ENCODE measurements at places on chromosomes 1 and 21. TPM values are rescaled to one million over a fixed set of nuclear protein-coding genes. Genes with fewer than 3 reads are reported as not detected.

GRCh38 chr1:209104646-209105045, 478.9 kb upstream of the CAMK1G start:
- DNase-seq: no peak

DNA sequence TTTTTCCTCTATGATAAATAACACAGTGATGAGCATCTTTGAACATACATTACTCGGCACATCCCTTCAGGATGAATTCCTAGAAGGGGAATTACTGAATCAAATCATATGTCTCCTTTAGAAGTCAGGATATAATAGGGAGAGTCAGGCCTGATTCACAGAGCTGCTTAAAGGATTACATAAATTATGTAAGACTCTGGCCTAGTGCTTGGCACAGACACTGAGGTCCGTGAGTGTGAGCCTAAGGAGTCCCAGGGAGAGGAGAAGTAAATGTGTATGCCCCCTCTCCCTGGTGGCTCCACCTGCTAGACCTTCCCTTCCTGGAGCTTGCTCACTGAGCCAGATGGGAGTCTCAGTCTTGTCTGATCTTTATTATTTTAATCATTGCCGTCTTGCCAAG, 8.6 kb upstream of the FOXE3 start:
- DNase-seq: no peak

DNA sequence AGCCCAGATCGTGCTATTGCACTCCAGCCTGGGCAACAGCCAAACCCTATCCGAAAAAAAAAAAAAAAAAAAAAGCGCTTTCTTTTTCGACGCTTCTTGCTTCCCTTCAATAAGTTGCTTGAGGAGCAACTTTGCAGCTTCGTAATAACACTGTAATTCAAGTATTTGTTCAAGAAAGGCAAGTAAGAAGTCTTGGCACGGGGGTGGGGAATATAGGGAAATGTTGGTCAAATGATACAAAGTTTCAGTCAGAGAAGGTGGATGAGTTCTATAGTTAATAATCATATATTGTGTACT, 871 bp upstream of the PSMA5 start:
- DNase-seq: no peak

DNA sequence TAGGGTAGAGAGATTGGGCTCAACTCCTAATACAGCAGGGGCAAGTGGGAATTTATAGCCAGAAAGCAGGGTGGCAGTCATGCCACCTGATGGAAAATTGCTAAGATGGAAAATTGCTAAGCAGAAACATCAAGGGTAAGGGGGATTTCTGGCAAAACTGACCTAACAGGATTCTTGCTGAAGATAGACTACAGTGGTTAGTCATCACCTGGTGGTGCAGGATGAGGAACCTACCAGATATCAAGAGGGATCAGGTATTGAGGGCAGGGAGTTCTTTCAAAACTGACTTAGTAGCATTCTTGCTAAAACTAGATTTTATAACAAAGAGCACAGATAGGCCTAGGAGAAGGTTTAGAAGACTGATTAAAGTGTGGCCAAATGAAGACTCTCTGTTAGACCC, 292.9 kb downstream of the PLPP3 start:
- no peak for DNase-seq

DNA sequence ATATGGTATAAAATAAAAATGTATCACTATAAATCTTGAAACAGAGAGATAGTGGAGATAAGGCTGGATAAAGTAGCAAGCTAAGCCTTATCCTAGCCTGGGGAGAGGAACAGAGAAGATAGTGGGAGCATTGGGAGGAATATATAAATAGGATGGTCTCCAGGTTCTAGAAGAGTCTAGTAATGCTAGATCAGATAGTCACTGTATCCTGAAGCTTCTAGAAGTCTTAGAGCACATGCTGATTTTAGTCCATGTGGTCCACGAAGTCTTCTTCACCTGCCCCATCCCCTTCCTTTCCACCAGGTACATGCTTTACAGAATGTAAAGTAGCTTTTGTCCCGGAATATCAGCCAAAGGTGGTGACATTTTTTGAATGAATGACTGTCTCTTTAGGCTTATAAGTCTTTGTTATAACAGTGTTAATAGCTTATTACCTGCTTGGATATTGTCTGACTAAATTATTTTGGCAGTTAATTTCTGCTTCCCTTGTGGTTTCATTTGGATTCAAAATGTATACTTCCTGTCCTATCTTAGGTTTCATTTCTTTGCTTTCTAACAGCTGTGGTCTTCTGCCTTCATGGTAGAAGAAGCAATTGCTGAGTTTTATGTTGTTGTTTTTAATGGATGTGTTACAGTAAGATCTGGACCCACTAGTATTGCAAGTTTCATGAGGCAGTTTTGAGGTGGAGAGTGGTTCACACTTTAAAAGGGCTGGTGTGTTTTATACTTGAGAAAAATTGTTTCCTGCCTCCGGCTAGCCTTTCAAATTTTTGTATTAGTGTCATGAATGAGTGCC, 5.9 kb downstream of the SMG7 start:
- DNase-seq: no peak

AVPR1B gene
- total RNA-seq: not detected

PRAMEF33 gene
- total RNA-seq: not detected

- no peak for DNase-seq
Measured at GRCh38 chr1:55062801-55063576, 23.6 kb downstream of the PCSK9 start.

- DNase-seq: no peak
Measured at GRCh38 chr1:99250728-99251127, 13.6 kb upstream of the PLPPR4 start.

GRCh38 chr1:94929351-94930217, 2.7 kb upstream of the CNN3 start:
- no peak for DNase-seq

DNA sequence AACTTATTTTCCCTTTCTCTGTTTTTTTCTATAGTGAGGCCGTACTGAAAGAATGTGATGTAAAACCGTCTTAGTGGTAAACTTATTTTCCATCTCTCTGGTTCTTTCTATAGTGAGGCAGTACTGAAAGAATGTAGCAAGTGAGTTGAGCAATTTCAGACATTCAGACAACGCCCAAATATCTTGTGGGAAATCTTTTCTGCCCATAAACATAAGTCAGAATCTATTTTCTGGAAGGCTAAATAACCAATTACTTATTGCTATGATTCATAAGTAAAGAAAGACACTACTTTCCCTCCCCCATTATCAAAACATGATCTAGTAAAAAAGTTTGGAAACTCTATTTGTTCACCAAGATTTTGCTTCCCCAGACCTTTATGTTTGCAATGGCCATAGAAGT, 18.8 kb upstream of the SCCPDH start:
- no peak for DNase-seq

- DNase-seq: peak; percentile 14
Measured at GRCh38 chr1:53326598-53327181, 1.2 kb downstream of the LRP8 start.

- no peak for DNase-seq
Measured at GRCh38 chr1:214018386-214019268, 30.9 kb downstream of the PROX1 start.

DNA sequence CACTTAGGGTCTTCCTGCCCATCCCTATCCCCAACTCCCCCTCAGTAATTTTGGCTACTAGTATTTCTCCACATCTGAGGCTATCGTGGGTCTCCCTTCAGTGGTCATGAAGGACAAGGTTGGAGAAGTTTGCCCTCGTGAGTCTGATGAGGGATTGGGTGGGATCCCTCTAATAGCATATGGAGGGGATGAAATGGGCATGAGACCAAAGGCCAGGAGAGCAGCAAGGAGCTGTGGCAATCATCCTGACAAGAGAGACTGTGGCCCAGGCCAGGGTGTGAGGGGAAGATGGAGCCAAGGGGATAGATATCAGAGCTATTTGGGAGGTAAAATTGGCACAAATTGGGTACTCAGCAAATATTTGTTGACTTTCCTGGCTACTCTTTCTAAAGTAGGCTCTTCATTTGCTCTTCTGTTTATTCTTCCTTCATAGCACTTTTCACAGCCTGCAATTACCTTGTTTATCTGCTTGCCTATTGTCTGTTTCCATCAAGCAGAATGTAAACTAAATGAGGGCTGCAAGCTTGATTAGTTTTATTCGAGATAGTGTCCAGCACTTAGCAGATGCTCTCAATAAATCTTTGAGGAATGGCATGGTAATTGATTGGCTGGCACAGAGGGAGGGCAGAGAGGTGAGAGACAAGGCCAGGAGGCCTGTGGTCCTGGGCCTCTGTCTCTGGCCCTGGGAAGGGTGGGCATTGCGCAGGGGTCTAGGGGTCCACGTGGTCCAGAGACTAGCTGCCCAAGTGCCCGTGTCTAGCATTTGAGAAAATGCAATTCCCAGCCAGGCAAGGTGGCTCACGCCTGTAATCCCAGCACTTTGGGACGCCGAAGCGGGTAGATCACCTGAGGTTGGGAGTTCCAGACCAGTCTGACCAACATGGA, 1.5 kb upstream of the PLK3 start:
- no peak for DNase-seq

Measured in SK-MEL-5 (cell line).